Activated CD8-positive, alpha-beta memory T cell treated with anti-CD3 and anti-CD28 coated beads, Interleukin-2, amount 50 U/mL, for 4 hours (primary cell): ENCODE measurements at places on chromosomes 7 and 10.
A peak's percentile ranks its signal among the peaks of the same experiment; 100 is the strongest.

DNA sequence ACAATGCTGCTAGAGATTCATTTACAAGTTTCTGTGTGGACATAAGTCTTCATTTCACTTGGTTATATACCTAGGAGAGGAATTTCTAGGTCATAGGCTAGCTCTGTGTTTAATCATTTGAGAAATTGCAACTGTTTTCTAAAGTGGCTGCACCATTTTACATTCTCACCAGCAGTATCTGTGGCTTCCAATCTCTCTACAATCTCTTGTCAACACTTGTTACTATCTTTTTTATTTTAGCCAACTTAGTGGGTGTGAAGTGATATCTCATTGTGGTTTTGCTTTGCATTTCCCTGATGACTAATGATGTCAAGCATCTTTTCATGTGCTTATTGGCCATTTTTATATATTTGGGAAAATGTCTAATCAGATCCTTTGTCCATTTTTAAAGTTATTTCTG is 53.0 kb upstream of the DRGX start:
- DNase-seq = no peak

DNA sequence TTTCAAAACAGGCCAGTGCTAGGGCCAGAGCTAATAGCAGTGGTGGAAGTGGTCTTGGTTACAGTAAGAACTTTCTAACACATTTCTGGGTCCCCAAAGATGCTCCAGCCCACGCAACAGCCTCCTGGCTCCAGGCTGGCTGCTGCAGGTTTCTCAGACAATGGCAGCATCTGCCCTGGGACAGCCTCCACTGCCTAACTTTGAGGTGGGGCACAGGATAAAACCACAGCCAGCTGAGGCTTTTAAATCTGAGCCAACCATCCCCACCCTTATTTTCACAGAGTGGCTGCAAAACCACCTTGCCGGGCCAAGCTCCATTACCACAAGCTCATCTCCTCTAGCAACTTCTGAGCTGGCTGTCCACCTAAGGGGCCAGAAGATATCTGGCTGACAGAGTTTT is 84.8 kb downstream of the FAM53B start:
- DNase-seq = no peak

DNA sequence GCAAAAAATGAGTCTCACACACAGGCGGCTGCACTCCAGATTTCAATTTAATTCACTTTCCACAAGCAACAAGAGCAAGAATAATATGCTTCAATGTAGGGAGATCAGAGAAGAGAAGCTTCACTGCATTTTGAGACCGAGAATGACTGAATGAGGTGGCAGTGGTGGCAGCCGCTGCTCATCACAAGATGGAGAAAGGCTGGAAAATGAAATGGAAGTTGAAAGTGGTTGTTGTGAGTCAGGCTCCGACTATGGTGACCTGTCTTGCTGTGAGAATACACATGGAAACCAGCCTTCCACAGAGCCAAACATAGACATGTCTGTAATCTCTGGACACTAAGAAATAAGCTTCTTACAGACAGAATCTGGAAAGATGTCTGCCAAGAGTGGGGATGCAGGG is 499.6 kb upstream of the LRRN3 start:
- DNase-seq = no peak

DNA sequence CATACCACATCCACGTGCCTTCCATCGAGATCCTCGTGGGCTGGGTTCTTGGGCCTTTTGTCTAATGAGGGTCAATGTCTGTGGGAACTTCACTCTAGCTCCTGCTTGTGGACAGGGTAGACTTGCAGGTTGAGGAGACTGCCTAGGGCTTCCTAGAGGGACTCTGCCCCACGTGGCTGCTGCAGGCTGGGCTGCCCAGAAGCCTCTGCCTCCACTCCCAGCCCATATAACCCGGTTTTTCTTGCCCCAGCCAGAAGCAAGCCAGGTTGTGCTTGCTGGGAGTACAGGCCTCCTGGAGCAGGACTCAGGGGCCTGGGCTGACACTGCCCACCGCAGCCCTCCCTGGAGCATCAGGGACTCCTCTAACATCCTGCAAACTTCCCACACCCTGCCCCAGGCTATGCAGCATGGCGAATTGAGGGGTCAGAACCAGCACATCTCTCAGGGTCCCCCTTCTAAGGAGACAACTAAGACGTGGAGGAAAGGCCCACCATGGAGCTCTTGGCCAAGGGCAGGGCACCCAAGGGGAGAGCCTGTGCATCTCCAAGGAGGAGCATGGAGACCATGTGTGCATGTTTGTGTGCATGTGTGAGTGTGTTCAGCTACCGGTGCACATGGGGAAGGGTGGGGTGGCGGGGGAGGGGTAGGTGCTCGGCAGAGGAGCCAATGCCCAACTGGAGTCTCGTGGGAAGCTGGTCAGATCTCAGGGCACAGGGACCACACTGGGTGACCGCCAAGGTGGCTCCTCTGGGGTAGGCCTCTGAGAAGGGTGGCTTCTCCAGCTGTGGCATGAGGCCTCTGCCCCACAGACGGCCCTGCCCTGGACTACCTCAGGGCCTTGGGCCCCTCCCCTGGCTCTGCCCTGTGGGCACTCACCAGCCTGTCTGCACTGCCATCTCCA is 62.6 kb downstream of the RASGEF1A start:
- peak; percentile 9 for DNase-seq

GRCh38 chr10:17075533-17076359 is 53.9 kb downstream of the CUBN start:
- no peak for DNase-seq

GRCh38 chr7:133690740-133691139 is 436.4 kb upstream of the LRGUK start:
- no peak for DNase-seq

- DNase-seq = no peak
Measured at GRCh38 chr7:2779051-2779450, 65.1 kb downstream of the GNA12 start.

DNA sequence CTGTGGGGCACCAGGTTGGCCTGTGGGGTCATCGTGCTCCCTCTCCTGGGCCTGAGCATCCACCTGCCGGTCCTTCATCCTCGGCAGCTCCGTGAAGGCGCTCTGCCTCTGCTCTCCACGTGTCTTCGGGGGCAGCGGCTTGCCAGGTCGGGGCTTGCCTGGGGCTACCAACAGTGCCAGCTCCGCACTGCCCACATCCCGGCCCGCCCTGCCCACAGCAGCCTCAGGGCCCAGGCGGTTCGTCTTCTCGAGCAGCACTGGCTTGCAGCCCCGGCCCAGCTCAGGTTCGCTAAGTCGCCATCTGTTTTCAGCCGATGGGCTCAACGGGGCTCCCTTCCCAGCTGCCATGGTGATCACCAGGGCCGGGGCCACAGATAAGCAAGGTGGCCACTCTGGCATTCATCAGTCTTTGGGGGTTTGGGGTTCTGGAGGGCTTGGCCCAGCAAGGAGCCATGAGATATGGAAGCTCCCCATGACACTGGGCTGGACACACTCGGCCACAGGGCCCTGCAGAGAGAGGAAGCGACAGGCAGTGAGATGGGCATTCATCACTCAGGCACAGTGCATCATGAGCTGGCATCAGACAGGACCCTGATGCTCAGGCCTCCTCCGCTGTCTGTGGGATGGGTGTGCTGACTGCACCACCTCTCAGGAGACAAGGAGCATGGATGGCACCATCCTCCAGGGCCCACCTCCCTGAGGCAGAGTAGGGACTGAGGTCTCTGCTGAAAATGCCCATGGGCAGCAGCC is 15.5 kb downstream of the ZNF488 start:
- no peak for DNase-seq

DNA sequence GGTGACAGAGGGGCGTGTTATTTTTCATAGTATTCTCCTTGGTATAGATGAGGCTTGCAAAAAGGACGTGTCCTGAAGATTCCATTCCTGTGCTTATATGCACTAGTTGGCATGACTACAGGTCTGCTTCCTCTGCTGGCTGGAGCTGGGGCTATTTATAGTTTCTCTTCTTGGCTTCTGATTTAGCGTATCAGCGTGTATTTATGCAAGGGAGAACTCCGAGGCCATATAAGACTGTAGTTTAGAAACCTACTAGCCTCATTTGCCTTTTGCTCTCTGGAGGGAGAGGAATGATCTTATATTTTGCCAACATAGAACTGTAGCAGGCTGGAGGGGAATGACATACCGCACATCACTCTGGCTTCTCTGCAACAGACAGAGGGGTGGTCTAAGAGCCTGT is 39.7 kb downstream of the CACNB2 start:
- no peak for DNase-seq

DNA sequence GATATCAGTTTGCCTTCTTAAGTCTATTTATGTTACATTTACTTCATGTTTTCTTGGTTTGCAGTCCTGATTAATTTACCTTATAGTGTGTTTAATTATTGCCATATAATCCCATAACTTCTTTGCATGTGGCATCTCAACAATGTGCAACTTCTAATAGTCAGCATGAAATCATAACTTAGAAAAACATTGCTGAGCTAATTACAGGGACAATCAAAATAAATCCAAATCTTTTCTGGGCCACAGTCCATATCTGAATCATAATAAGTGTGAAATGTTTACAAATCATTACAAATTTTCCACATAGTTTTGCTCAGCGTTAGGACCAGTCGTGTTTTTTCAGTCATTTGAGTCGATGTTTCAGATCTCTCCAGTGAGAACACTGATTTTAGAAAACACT is 29.1 kb upstream of the CABCOCO1 start:
- no peak for DNase-seq

GRCh38 chr7:98286093-98286539 is 4.6 kb downstream of the BRI3 start:
- DNase-seq = no peak

DNA sequence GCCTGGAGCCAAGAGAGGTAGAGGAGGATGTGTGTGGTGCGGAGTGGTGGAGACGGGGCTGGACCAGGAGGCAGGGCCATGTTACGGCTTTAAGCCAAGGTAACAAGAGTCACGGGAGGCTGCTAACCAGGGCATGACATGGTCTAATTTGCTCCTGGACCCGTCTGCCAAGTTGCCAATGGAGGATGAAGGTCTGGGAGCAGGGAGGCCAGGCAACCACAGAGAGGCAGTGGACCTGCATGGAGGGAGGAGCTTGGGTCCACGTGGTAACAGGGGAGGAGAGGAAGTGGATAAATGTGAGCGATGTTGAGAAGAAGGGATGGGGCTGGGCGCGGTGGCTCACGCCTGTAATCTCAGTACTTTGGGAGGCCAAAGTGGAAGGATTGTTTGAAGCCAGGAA is 31.0 kb downstream of the SRRM3 start:
- DNase-seq = no peak

GRCh38 chr10:78336402-78336791 is 302.7 kb downstream of the RPS24 start:
- DNase-seq = no peak

DNA sequence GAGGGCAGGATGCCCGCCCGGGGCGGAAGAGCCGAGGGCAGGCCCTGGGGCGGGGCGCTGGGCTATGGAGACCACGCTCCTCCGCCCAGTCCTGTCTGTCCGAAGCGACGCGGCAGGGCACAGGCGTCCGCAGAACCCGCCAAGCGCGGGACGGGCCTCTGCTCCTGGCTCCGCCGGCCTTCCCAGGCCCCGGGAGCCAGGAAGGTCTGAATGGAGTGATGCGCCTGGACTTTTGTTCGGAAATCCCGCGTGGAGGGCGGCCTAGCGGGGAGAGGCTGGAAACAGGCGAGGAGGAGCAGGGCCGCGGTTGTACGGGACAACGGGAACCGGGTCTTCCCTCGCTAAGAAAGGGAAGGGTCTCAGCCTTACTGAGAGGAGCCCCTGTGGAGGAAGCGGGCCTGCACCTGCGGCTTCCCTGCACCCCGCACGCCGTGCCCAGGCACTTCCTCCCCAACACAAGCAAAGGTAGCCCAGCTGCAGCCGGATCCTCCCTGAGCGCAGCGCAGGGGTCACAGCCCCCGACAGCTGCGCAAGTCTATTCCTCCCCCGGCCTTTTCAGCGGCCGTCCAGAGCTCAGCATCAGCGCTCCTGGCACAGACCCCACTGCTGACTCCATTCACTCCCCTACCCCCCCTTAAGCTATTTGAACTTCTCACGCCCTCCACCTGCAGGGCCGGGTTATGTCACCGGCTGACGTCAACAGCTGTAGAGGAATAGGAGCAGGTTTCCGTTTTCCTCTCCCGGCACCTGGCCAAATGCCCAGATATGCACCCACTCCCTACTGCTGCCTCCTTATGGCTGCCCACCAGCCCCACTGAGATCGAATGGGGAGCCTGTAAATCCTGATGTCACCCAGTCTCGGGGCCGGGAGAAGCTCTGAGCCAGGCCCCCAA is 143.2 kb upstream of the RET start:
- DNase-seq = peak; percentile 55
